ENCODE measurements at places on chromosomes 16 and 17.

GRCh38 chr17:80025140-80025539, 10.5 kb downstream of the TBC1D16 start:
- no peak for DNase-seq

- DNase-seq: no peak
Measured at GRCh38 chr17:81706757-81707624, 3.8 kb downstream of the MRPL12 start.

GRCh38 chr16:83743720-83744119, 64.1 kb upstream of the HSBP1 start:
- DNase-seq: no peak

GRCh38 chr17:81287152-81287551, 8.0 kb downstream of the SLC38A10 start:
- DNase-seq: no peak

- DNase-seq: no peak
Measured at GRCh38 chr17:62780269-62780668, 27.8 kb downstream of the MARCHF10 start.

GRCh38 chr17:16932611-16933010, 39.3 kb downstream of the TNFRSF13B start:
- no peak for DNase-seq

GRCh38 chr16:354971-355461, 2.5 kb upstream of the AXIN1 start:
- DNase-seq: no peak

- DNase-seq: peak; percentile 15
Measured at GRCh38 chr17:66829386-66829864, 5.5 kb upstream of the CACNG5 start.

DNA sequence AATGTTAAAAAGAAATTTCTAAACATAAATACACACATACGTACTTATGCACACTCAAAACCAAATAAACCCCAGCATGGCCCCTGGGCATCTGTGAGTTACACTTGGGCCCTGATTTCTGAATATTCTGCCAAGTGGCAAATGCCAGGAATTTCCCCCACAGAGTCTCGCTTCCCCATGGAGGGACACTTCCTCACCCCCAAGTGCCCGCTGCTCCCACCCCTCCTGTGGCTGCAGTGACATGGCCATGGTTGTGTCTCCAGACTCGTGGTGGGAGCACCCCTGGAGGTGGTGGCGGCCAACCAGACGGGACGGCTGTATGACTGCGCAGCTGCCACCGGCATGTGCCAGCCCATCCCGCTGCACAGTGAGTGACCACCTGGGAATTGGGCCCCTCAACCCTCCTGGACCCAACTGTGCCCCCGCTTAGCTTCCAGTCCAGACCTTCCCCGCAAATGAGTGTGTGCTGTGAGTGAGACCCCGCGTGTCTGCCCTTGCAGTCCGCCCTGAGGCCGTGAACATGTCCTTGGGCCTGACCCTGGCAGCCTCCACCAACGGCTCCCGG, 4.0 kb downstream of the ITGAD start:
- no peak for DNase-seq

- no peak for DNase-seq
Measured at GRCh38 chr16:89629827-89630610, 16.6 kb downstream of the DPEP1 start.

GRCh38 chr16:89090669-89091426, 2.8 kb upstream of the ACSF3 start:
- no peak for DNase-seq

- no peak for DNase-seq
Measured at GRCh38 chr16:17343728-17344127, 127.0 kb downstream of the XYLT1 start.

- no peak for DNase-seq
Measured at GRCh38 chr17:10019941-10020451, 114.9 kb upstream of the RCVRN start.

GRCh38 chr16:67229906-67230808, 3.2 kb downstream of the TMEM208 start:
- no peak for DNase-seq

- no peak for DNase-seq
Measured at GRCh38 chr17:70242781-70243437, 73.6 kb downstream of the KCNJ2 start.

DNA sequence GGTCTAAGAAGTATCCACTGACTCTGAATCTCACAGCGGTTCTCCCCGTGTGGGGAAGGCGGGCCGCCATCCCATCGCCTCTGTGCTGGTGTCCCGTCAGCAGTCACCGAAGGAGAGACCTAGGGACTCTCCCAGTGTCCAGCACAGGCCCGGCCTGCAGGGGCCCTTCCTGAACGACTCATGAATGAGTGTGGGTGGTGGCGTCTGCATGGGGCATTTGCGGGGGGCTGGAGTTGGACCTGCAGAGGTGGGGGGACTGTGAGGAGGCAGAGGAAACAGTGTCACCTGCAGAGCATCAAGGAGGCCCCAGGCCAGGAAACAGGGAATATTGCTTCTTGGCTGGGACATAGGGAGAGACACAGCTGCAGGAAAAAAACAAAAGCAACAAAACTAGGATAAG, 10.3 kb downstream of the KCNG4 start:
- no peak for DNase-seq

- no peak for DNase-seq
Measured at GRCh38 chr16:28067604-28068379, 4.3 kb upstream of the GSG1L start.

DNA sequence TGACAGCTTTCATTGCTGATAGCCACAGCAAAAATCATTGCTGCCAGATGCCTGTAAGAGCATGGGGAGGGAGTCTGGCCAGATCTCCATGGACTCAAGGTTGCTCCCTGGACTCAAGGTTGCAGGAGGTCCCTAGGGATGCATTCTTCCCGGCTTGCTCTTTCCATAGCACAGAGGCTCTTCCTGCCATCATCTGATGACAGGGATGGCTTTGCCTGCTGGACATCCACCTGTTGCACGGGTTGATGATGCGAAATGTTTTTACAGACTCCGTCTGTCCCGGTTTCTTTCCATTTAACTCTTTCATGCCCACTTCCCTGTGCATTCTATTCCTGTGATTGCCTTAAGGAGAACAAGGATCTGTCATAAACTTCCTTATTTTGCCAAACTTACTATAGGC, 115.6 kb upstream of the HSBP1 start:
- no peak for DNase-seq

GRCh38 chr16:30533146-30533522, 1.5 kb downstream of the ZNF747 start:
- DNase-seq: no peak

GRCh38 chr17:38457577-38458371, 29.5 kb downstream of the ARHGAP23 start:
- DNase-seq: no peak

GRCh38 chr16:24841291-24841690, 4.5 kb upstream of the SLC5A11 start:
- no peak for DNase-seq

GRCh38 chr17:51954232-51954765, 204.2 kb downstream of the CA10 start:
- no peak for DNase-seq

- DNase-seq: no peak
Measured at GRCh38 chr16:79329166-79329521, 271.4 kb downstream of the MAF start.

DNA sequence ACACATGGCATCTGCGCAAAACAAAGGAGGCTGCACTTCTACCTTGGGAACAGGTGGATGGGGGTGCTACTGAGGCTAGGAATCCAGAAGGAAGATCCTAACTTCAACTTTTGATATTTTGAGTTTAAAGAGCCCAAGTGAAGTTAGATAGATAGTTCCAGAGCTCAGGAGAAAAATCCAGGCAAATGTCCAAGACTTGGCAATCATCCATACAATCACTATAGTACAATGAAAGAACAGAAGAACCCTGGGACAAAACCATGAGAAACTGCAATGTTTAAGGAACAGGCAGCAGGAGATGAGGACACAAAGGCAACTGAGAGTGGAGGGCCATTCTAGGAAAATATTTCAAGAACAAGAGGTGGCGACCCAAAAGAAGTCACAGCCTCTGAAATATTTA, 12.4 kb downstream of the CDYL2 start:
- no peak for DNase-seq

DNA sequence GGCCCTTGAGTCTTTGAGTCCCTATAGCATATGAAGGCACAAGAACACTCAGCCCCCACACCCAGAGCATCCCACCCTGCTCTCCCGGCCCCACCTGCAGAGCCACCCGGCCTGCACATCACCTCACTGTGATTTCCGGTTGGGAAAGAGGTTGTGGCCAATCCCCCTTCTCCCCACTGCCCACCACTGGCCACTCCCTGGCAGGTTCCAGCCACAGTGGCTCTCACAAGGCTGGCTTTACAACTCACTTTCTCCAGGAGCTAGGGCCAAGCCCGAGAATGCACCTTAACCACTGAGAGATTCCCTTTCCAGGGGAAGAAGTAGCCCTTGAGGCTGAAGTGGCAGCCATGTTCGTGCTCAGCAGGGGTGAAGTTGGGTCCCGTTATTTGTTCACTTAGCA, 123.9 kb downstream of the C16orf78 start:
- no peak for DNase-seq

- no peak for DNase-seq
Measured at GRCh38 chr17:2694381-2695242, 17.0 kb downstream of the CLUH start.

DNA sequence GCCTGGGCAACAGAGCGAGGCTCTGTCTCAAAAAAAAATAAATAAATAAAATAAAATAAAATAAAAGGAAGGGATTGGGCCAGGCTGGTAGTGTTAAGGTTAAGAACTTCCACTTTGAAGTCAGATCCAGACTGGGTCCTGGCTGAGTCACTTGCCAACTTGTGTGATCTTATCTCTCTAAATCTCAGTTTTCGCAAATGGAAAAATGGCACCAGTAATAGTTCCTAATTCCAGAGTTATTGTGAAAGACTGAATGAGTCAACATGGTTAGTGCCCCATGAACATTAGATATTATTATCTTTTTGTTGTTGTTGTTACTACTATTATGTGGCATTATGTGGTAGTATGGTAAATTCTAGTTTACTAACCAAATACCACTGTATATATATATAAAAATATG, 188.0 kb upstream of the AXIN2 start:
- DNase-seq: no peak

DNA sequence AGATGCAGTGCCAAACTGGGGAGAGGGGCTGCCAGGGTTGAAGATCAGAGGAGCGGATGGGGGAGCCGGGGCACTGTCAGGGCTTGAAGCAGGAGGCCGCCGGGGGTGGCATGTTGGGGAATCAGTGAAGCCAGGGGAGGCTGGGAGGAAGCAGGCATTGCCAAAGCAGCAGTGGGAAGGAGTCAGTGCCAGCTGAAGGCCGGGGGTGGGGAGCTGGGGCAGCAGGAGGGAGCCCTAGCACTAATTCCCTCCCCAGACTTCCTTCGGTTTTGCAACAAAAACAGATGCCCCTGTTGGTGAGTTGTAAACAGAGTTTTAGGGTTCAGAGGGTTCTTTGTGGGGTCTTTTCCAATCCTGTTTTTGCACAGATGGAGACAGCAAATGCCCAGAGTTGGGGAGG, 10.9 kb upstream of the TAC4 start:
- DNase-seq: no peak

GRCh38 chr17:43618276-43618675, 43.4 kb downstream of the MEOX1 start:
- DNase-seq: no peak

Data from amniotic stem cell (primary cell).